Stimulated activated CD4-positive, alpha-beta T cell treated with anti-CD3 and anti-CD28 coated beads, Interleukin-15, amount 100 ng/mL, for 1 hour (primary cell): ENCODE measurements at places on chromosomes 1 and 21.

- DNase-seq = no peak
Observed at GRCh38 chr21:14064296-14064645, 146.5 kb downstream of the LIPI start.

DNA sequence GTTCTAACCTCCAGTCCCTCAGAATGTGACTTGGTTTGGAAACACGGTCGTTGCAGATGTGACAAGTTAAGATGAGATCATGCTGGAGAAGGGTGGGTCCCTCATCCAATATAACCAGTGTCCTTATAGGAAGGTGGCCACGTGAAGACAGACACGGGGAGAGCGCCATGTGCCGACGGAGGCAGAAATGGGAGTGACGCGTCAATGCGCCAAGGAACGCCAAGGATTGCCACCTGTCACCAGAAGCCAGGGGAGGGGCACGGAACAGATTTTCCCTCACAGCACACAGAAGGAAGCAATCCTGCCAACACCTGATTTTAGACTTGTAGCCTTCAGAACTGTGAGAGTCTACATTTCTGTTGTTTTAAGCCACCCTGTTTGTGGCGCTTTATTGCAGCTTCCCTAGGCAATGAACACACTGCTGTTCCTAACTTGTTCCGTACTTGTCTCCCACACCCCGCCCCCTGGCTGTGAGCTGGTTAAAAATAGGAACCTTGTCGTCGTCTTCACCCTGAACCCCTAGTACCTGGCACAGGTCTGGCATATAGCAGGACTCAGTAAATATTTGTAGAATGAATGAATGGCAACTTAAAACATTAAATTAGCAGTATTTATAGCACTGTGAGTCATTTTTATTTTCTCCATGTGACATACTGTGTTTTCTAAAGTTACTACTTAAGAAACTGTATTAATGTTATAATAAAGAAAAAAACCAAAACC is 14.2 kb downstream of the RIMS3 start:
- DNase-seq = no peak

DNA sequence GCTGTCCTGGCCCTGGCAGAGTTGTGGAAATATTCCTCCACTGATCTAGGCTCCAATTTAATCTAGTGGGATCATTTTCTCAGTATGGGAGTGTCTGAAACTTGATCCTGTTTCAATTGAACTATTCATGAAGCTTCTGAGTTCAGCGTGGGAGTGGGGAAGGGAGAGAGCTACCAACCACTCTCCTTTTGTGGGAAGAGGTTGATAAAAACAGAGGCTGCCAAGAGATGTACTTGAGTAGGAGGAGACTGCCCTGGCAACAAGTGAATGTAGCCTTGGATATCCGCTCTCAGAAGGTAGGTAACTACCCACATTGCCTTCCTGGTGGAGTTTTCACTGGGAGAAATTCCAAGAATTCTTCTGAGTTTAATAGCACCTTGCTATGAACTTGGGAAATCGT is at the start of gene CTXND2:
Gene CTXND2 (plus strand): TSS at position 119 of the 400 bp plus-strand sequence. CDS start 25,179 bp downstream, outside the sequence.
- no peak for DNase-seq

GRCh38 chr1:194366705-194367104 is 1180.3 kb upstream of the B3GALT2 start:
- DNase-seq = no peak

DNA sequence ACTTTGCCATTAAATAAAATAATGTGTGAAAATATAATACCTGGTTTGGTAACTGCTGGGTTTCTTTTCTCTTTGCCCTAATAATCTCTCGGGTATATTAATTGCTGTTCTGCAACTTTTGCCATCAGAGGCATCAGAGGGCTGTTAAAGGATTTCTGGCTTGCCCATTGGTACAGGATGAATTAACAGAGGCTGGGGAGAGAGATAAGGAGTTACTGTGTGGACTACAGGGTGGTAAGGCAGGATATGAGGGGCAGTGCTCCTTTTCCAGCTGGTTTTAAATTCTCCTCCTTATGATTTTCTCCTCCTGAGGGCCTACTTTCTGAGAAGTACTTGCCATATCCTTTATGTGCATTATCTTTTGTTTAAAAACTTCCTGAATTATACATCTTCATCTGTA is 48.3 kb downstream of the FGGY start:
- DNase-seq = no peak

DNA sequence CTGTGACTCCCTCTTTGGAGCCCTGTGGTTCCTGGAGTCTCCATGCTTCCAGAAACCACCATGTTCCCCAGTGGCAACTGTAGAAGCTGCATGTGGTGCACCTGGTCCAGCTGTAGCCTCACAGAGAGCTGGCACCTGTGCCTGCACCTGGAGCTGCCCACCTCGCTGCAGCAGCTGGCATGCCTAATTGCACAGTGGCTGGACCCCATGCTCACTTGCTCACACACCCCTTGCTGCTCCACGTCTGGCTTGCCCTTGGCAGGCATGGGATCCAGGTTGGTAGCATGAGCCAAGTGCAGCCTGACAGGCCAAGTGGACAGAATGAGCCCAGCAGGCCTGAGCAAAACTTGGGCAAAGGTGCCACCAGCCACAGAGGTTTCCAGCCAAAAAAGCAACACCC is 680.1 kb downstream of the MATN1 start:
- no peak for DNase-seq

DNA sequence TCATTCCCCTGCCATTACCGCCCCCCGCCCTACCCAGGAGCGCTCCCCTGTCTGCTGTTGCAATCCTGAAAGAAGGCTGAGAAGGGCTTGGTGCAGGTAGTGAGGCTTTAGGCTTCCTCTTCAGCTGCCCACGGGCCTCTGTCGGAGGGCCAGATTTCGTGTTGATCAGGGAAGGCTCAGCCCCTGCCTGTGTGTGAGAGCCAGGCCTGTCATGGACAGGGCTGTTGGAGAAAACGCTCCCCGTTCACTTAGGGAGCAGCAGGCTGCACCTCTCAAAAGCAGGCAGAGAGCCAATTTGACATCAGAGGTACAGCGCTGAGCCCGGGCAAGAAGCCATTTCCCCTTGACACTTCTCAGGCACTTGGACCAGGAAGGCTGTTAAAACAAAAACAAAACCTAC is 19.0 kb downstream of the TEX35 start:
- no peak for DNase-seq

DNA sequence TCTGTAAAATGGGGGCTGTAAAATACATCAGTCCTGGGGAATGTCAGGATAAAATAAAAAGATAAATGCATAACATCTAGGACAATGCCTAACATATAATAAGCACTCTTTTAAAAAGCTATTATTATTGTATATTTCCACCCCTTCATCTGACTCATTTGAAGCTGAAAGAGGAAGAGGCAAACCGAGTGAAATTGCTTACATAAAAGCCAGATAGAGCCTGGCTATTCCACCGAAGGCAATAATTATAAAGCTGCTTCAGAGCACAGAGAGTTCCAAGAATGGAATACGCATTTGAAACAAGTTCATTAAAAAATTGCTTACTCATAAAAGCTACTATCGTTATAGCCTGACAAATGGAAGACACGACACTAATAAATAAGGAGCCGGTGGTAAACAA is 186.1 kb upstream of the CAMK1G start:
- no peak for DNase-seq

DNA sequence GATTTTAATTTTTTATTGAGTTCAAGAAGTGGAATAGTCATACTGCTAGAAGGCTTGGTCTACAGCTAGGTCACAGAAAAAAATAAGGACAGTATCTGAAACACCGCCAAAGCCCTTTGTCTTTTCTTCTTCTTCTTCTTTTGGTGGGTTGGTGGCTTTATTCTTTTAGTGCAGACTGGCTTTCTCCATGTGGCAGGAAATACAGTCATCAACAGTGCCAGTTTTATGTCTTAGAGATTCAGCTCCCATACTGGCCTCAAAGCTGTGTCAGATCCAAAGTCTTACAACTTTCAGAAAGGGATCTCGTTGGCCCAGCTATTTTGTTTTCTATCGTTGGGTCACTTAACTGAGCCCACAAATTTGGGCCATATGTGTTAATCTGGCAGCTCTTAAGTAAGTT is 58.2 kb downstream of the FNBP1L start:
- no peak for DNase-seq

- DNase-seq = no peak
Observed at GRCh38 chr1:194358208-194358581, 1171.8 kb upstream of the B3GALT2 start.

- peak; percentile 89 for DNase-seq
Observed at GRCh38 chr21:31559368-31560119, 99.9 kb upstream of the SOD1 start.
